Regular cardiac myocyte (primary cell): ENCODE measurements at places on chromosomes 3 and 15. TPM values are rescaled to one million over a fixed set of nuclear protein-coding genes. Genes with fewer than 3 reads are reported as not detected.

CHL1 gene
- total RNA-seq: 0.19 TPM in 1 of 2 replicates, not detected in the other

MGA gene
- 31.2 and 48.2 TPM in 2 replicates for total RNA-seq

CNTN4 gene
- under 0.01 TPM in 1 of 2 replicates, not detected in the other for total RNA-seq

TEX55 gene
- total RNA-seq: not detected in 2 replicates

MESP1 gene
- total RNA-seq: 0.19 and 0.28 TPM in 2 replicates

LRRC15 gene
- 0.19 and 0.56 TPM in 2 replicates for total RNA-seq

CTXND1 gene
- not detected in 2 replicates for total RNA-seq

MYRIP gene
- total RNA-seq: under 0.01 and 1.2 TPM in 2 replicates

NKIRAS1 gene
- total RNA-seq: 16.9 and 21.7 TPM in 2 replicates

ARPIN gene
- 7.6 and 11.3 TPM in 2 replicates for total RNA-seq

RAB6B gene
- total RNA-seq: 0.19 and 1.7 TPM in 2 replicates

RBP2 gene
- not detected in 2 replicates for total RNA-seq

CCDC9B gene
- 16.9 and 18.0 TPM in 2 replicates for total RNA-seq

KY gene
- total RNA-seq: 0.56 and 0.96 TPM in 2 replicates

GASK1A gene
- 1.9 and 2.3 TPM in 2 replicates for total RNA-seq

GOLGA8G gene
- not detected in 2 replicates for total RNA-seq

GABRG3 gene
- total RNA-seq: not detected in 2 replicates

GOLGA8Q gene
- 0.58 and 1.4 TPM in 2 replicates for total RNA-seq

SERINC4 gene
- not detected in 2 replicates for total RNA-seq

NME9 gene
- total RNA-seq: not detected in 2 replicates

CLDN11 gene
- 225 and 382 TPM in 2 replicates for total RNA-seq

DPPA4 gene
- under 0.01 TPM in 1 of 2 replicates, not detected in the other for total RNA-seq

SUCLG2 gene
- 52.4 and 56.6 TPM in 2 replicates for total RNA-seq

ADAMTS17 gene
- total RNA-seq: 0.28 and 0.58 TPM in 2 replicates

ZNF860 gene
- total RNA-seq: 0.19 and 0.85 TPM in 2 replicates

ZMYND10 gene
- 0.58 and 0.85 TPM in 2 replicates for total RNA-seq

CADPS gene
- total RNA-seq: 0.85 TPM in 1 of 2 replicates, not detected in the other

REC114 gene
- not detected in 2 replicates for total RNA-seq

TMOD2 gene
- total RNA-seq: 4.4 and 7.9 TPM in 2 replicates

VEPH1 gene
- total RNA-seq: 99.8 and 155 TPM in 2 replicates

FGF12 gene
- total RNA-seq: not detected in 2 replicates

HEG1 gene
- total RNA-seq: 67.9 and 146 TPM in 2 replicates

GOLGB1 gene
- total RNA-seq: 33.7 and 58.1 TPM in 2 replicates

FANCI gene
- 12.7 and 43.5 TPM in 2 replicates for total RNA-seq

SV2B gene
- total RNA-seq: not detected in 2 replicates

RAB8B gene
- 76.5 and 184 TPM in 2 replicates for total RNA-seq

UBL7 gene
- total RNA-seq: 31.6 and 40.3 TPM in 2 replicates

TIGIT gene
- total RNA-seq: under 0.01 TPM in 2 replicates

C3orf49 gene
- total RNA-seq: not detected in 2 replicates

FOXB1 gene
- total RNA-seq: not detected in 2 replicates

DTX3L gene
- total RNA-seq: 11.0 and 15.9 TPM in 2 replicates

CLDN1 gene
- total RNA-seq: 0.38 and 2.0 TPM in 2 replicates

SQOR gene
- total RNA-seq: 91.1 and 113 TPM in 2 replicates

NMB gene
- 4.6 and 7.3 TPM in 2 replicates for total RNA-seq

SAMMSON gene
- 0.28 TPM in 1 of 2 replicates, not detected in the other for total RNA-seq

ITIH4 gene
- 0.96 and 2.3 TPM in 2 replicates for total RNA-seq

CDHR4 gene
- not detected in 2 replicates for total RNA-seq

FGF7 gene
- 29.3 and 236 TPM in 2 replicates for total RNA-seq

LTK gene
- under 0.01 and 0.19 TPM in 2 replicates for total RNA-seq

TMEM39A gene
- 39.1 and 50.7 TPM in 2 replicates for total RNA-seq

GATM gene
- total RNA-seq: 0.19 and 0.56 TPM in 2 replicates

SLC27A2 gene
- total RNA-seq: under 0.01 and 2.3 TPM in 2 replicates
